Brain (organoid and tissue), 16 donors: ENCODE measurements at places on chromosomes 16 and 17.

DNA sequence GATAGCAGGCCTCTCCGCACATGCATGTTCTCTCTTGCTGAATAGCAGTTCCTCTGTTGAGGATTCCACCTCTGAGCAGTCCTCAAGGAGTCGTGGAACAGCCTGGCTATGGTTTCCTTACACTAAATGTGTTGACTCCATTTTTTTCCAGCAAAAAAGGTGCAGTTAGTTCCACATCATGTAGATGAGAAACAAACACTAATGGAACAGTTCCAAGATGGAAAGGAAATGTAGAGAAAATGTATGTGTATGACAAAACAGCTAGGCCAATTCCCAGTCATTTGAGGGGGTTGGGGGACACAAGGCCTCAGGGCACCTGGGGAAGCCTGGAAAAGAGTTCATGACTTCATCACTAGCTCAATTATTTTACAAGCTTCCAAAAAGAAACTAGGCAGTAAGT lies 90.0 kb downstream of the CFDP1 start:
- peak; percentile 60 for DNase-seq

DNA sequence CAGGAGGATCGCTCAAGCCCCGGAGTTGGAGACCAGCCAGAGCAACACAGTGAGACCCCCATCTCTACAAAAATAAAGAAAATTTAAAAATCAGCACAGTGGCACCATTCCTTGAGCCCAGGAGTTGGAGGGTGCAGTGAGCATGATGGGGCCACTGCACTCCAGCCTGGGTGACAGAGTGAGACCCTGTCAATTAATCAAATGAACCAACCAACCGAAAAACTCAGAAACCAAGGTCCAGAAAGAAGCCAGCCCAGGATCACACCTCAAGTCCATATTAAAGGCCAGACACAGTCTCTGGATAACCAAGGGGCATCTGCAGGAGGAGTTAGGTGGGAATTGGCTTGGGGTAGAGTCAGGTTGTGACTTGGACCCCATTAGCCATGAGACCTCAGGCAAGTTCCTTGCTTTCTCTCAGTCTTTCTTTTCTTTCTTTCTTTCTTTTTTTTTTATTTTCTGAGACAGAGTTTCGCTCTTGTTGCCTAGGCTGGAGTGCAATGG lies 2.4 kb downstream of the HSD17B1 start:
- DNase-seq = no peak

DNA sequence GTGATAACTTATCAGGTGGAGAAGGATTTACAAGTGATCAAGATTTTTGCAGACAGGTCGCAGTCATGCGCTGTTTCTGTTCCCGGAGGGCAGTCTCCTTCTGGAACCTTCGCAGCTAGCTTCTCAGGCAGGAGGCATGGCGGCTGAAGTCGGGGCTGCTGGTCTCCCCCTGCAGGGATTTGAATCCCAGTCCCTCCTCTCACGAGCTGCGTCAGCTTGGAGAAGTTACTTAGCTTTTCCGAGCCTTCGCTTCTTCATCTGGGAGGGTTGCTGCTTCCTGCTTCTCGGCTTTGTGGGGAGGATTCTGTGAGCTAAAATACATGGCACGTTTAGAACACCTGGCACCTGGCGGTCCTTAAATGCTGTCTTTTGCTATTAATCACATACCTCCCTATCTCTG lies 287.8 kb upstream of the FOXF1 start:
- no peak for DNase-seq

GRCh38 chr16:57159447-57159846 lies 26.4 kb downstream of the PSME3IP1 start:
- DNase-seq = no peak

DNA sequence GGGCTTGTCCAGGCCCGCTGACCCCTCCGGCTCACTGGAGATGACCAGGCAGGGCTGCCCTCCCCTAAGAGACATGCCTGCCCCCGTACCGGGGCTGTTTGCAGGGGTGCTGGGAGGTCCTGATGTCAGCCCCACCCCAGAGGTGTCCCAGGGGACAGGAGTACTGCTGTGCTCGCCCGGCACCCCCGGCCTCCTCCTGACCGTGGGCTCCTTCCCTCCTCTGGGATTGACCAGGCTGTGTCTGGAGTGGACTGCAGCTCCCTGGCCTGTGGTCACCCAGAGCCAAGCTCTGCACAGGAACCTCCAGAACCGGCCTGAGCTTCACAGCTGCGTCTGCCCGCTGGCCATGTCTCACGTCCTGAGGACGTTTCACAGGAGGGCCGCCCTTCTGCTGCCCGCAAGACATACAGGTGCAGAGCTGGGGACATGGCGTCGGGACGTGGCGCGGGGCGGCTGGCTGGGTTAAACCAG lies 53.2 kb downstream of the LMF1 start:
- DNase-seq = no peak

GRCh38 chr17:60436676-60437075 lies 14.4 kb downstream of the CHCT1 start:
- no peak for DNase-seq

DNA sequence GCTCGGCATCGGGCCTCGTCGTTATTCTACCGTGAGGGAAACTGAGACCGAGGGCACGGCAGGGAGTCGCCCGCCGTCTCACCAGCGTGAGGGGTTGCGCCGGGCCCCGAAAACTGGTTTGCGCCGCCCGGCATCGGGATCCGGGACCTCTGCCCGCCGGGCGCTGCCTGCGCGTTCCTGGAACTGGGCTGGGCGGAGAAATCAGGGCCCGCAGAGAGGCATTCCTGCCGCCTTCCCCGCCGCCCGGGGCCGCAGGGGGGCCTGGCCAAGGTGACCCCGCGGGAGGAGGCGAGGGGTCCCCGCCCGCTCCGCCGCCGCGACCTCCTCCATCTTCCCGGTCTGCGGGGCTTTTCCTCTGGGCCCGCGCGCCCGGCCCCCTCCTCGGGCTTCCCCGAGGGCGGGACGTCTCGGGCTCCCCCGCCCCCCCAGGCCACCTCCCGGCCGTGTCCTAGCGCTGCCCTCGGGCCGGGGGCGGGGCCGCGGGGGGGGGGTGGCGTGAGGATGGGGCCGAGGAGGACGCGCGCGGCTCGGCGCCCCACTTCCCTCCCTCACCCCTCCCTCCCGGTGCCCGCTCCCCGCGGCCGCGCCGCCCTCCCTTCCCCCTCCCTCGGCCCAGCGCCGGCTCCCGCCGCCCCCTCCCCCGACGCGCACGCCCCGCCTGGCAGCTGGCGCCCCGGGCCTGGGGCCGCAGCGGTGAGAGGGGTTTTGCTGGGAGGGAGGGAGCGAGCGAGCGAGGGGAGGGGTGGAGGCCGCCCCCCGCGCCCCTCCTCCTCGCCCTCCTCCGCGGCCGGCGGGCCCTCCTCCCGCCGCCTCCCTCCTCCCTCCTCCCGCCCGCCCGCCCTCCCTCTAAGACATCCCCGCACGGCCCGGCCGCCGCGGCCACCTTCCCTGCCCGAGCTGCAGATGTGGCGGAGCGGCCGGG lies at the start of gene GLIS2:
TSS of gene GLIS2 (plus strand) at position 882 of the 922 bp plus-strand sequence. CDS start 16,214 bp downstream, outside the sequence.
- DNase-seq = peak; percentile 93

DNA sequence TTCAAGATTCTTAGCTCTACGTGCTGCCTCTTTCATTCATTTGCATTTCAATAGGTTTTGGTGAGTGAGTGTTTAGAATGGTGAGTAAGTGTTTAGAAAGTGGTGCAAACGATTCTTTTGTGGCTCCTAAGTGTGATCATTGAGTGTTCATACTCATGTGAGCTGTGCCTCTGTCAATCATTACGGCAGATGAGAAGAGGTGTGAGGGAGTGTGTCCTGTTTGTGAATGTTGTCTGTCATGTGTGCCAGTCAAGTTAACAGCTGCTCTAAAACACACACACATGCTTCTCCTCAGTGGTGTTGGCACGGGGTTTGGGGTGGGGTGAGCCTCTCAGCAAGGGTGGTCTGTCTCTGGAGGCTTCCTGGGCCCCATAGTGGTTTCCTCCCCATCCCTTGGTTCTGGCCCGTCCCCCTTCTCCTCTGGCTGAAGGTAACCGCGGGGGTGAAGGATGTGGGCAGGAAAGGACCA lies 11.4 kb downstream of the MYL4 start:
- peak; percentile 16 for DNase-seq

- DNase-seq = no peak
These were observed 4.7 kb downstream of the PFAS start for GRCh38 chr17:8253801-8254200.

GRCh38 chr17:74922694-74923537 lies at the start of gene USH1G:
TSS of gene USH1G (minus strand) at chr17:74923255. CDS start at chr17:74923073, 182 bp downstream.
- DNase-seq = no peak

DNA sequence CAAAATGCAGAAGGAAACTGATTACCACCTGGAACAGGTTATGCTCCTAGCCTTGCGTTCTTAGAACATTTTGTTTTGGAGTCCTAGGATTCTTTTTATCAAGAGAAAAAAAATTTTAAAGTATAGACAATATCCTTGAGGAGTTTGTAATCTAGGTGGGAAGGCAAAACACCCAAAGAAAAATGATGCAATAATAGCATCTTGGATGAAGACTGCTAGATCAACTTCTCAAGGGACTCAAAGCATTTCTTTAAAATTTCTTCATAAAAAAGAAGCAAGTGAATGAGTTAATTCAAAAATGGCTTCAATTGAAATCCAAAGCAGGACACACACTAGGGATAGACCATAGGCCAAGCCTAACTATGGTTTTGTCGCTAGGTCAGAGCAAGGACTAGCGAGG lies 515.8 kb upstream of the ZFHX3 start:
- no peak for DNase-seq

GRCh38 chr17:10421900-10422542 lies at the start of gene MYH8:
TSS of gene MYH8 (minus strand) at chr17:10421950. CDS start at chr17:10420227, 1,723 bp downstream.
- no peak for DNase-seq

DNA sequence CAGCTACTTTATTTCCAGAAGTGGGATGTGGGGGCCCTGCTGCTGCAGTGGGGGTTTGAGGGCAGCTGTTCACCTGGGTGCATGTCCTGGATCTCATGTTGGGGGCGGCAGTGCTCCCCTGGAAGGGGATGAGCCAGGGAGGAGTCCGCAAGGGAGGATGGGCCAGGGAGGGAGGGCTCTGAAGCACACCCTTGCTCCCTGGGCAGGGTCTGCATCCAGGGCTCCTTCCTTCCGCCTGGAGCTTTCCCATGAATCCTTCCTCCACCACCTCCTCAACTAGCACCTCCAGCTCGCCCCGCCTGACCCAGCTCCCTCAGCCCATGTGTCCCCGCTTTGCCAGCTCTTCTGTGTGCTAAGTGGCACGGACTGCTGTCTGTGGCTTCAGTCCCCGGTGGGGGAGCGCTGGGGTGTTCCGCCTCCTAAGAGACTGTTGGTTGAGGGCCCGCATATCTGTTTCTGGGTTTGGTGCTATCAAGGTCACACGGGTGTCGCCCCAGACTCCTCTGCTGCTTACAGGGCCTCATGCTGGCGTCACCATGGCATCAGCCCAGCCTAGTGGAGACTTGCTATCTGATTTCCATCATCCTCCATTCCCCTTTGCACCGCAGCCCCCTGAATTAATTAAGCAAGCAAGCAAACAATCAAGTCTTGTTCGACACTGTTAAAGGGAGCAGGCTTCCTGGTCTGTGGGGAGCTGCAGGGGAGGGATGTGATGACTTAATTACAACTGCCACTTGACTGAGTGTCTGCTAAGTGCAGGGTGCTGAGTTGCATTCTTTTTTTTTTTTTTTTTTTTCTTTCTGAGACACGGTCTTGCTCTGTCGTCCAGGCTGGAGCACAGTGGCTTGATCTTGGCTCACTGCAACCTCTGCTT lies 71.8 kb downstream of the PRKCA start:
- DNase-seq = peak; percentile 84

DNA sequence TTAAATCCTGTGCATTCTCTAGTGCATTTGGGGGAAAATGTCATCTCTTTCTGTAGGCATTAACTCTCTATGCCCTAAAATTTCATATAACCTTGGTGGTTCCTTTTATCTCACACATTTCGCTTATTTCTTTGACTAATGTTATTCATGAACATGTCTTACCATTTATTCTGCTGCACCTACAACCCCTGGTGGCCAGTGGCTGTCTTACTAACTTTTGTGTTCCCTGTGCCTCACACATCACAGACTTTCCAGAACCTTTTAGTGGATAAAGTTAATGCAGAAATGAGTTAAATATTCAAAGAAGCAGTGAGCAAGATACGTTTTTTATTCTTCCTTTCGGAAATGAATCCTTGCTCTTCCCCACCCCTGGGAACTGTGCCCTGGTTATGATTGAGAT lies 111.9 kb downstream of the CDH13 start:
- no peak for DNase-seq

GRCh38 chr17:17813725-17814095 lies 23.1 kb downstream of the SREBF1 start:
- DNase-seq = no peak

- no peak for DNase-seq
These were observed 180.9 kb downstream of the HS3ST3A1 start for GRCh38 chr17:13420878-13421277.

GRCh38 chr16:57026778-57027062 lies 37.4 kb downstream of the NLRC5 start:
- DNase-seq = no peak

- DNase-seq = no peak
These were observed 70.6 kb upstream of the BCO1 start for GRCh38 chr16:81167851-81168250.

DNA sequence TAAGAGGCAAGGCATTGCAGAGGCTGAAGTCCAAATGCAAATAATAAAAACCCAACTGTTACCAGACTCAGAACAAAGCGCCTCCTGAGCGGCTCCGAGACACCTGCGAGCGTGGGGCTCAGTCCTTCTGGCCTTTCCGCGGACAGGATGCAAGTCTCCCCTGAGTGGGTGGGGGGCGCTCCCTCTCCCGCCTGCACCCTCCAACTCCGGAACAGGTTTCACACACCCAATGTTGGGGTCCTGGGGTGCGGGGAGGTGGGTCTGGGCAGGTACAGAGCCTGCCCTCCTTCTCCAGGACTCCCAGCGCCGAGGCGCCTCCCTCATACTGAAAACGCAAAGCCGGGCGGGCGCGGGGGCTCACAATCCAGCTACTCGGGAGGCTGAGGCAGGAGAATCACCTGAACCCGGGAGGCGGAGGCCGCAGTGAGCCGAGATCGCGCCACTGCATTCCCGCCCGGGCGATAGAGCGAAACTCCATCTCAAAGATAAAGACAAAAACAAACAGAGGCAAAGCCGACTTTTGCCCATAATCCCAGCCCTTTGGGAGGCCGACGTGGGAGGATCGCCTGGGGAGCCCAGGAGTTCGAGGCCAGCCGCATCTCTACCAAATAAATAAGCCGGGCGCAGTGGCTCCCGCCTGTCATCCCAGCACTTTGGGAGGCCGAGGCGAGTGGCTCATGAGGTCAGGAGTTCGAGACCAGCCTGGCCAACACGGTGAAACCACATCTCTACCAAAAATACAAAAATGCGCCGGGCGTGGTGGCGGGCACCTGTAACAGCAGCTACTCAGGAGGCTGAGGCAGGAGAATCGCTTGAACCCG lies 893 bp downstream of the GINS2 start:
- no peak for DNase-seq

GRCh38 chr16:11552440-11552839 lies 34.3 kb downstream of the LITAF start:
- no peak for DNase-seq
